Lower lobe of right lung (tissue), 2 donors: ENCODE measurements at places on chromosomes 2 and 18. TPM values are rescaled to one million over a fixed set of nuclear protein-coding genes. Genes with fewer than 3 reads are reported as not detected.

TMEM178A gene
- total RNA-seq = 3.2 TPM

MMADHC gene
- 70.4 TPM for total RNA-seq

DNA sequence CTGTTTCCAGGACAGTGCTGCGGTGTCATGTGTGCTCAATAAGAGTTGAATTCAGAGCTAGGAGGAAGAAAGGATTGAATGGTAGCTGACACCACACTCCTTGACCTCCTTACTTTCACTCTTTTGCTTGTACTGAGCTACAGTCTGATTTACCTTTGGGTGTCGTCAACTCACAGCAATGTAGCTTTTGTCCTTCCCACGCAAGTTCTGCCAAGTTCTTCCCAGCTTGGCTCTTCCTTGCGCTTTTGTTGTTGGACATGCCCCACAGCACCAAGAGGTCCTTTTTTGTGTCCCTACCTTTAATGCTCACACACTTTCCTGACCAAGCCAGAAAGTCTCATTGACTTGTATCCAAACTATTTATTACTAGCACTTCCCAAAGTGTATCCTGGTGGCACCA lies 38.3 kb upstream of the ITGB6 start:
- no peak for DNase-seq
- H3K27me3 ChIP-seq = no peaks in the 10 kb centered on the region
- no peaks in the 10 kb centered on the region for H3K36me3 ChIP-seq
- H3K4me3 ChIP-seq = no peak overlapping the region

DNA sequence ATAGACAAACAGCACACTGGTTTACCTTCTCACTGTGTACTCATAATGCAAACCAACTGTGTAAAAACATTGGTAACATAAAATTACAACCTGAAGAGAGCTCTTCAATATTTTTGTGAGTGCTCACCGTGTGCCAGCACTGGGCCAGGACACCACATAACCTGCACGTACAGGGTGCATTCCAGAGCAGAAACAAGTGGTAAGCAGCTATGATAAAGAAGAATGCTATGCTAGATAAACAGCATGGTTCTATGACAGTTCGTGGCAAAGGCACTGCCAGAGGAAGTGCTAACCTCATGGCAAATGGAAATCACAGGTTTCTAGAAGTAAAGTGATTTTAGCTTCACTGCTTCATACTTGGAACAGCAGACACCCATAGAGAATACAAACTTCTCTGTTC lies 343.5 kb downstream of the MTX2 start:
- H3K4me1 ChIP-seq = no peaks in the 10 kb centered on the region
- peaks cover 3% of the 10 kb centered on the region for H3K27me3 ChIP-seq
- DNase-seq = no peak
- H3K27ac ChIP-seq = no peak overlapping the region
- no peak overlapping the region for H3K4me3 ChIP-seq
- no peaks in the 10 kb centered on the region for H3K36me3 ChIP-seq

- H3K4me1 ChIP-seq = no peaks in the 10 kb centered on the region
- H3K27me3 ChIP-seq = no peaks in the 10 kb centered on the region
- no peaks in the 10 kb centered on the region for H3K36me3 ChIP-seq
These were observed 761.0 kb downstream of the EPHA4 start for GRCh38 chr2:220811115-220811514.

- H3K4me3 ChIP-seq = no peak overlapping the region
- DNase-seq = no peak
- H3K36me3 ChIP-seq = no peaks in the 10 kb centered on the region
- no peaks in the 10 kb centered on the region for H3K27me3 ChIP-seq
- H3K27ac ChIP-seq = no peak overlapping the region
These were observed 99.6 kb upstream of the CDH7 start for GRCh38 chr18:65651192-65651591.

DNA sequence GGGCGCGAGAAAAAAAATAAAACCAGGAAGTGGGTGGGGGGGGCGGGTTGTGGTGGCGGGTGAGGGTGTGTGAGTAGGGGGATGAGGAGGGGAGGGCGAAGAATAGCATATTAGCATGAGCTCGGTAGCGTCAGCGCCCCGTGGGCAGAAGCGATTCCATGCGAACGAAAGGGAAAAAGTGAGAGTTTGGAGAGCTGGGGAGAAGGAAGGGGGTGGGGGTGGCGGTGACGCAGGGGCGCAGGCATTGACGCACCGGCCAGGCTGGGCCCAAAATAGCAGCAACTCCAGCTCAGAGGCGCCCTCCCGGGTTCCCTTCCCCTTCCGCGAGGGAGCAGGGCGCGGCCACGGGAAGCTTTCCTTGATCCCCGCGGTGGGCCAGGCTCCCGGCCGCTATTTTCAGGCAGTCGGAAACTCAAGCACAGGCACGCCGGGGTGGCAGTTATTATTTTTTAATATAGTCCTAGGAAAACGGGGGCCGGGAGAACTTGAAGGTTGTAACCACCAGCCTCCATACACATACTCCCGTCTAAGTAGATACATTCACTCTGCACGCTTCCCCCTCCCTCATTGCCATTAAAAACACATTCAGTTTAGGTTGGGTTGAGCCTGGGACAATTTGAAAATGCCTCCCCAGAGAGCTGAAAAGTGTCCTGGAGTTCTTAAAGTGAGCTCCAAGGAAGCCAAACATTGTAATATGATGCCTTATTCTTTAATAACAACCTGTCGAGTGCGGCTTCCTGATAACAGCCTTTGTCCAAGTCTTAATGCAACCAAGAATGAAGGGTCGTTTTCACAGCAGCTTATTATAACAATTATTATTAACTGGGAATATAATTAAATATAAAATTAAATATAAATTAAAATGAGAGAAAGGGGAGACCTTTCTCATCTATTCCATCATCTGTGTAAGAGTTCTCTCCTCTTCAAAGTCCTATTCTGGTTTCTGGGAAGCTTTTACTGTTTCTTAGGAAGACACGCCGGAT lies 2.3 kb upstream of the NR4A2 start:
- DNase-seq = peak; percentile 92
- H3K4me3 ChIP-seq = peak overlapping the region; percentile 87
- peaks cover 2% of the 10 kb centered on the region for H3K27me3 ChIP-seq
- H3K4me1 ChIP-seq = peaks cover 40% of the 10 kb centered on the region

GRCh38 chr2:72144632-72145288 lies 2.9 kb downstream of the CYP26B1 start:
- H3K4me3 ChIP-seq = peak overlapping the region; percentile 58
- H3K27me3 ChIP-seq = peaks cover 67% of the 10 kb centered on the region
- no peaks in the 10 kb centered on the region for H3K36me3 ChIP-seq
- H3K4me1 ChIP-seq = peaks cover 64% of the 10 kb centered on the region
- DNase-seq = no peak

MYL12A gene
- 481 TPM for total RNA-seq
